ENCODE measurements at places on chromosomes 11 and 22.
A peak's percentile ranks its signal among the peaks of the same experiment; 100 is the strongest.

GRCh38 chr22:31269892-31270579 lies 22.3 kb downstream of the PIK3IP1 start:
- no peak for DNase-seq

GRCh38 chr11:38009932-38010331 lies 1411.9 kb upstream of the RAG2 start:
- DNase-seq: no peak

GRCh38 chr11:27244900-27245299 lies 118.1 kb downstream of the CCDC34 start:
- DNase-seq: no peak

- no peak for DNase-seq
Measured at GRCh38 chr11:59918480-59918879, 19.8 kb upstream of the OOSP1 start.

GRCh38 chr22:31550871-31551370 lies 54.6 kb downstream of the SFI1 start:
- DNase-seq: no peak

- DNase-seq: no peak
Measured at GRCh38 chr11:126111458-126112116, 48.9 kb upstream of the CDON start.

GRCh38 chr11:15805726-15806125 lies 550.6 kb downstream of the SOX6 start:
- DNase-seq: no peak

- no peak for DNase-seq
Measured at GRCh38 chr11:121886005-121886734, 229.8 kb downstream of the BLID start.

- no peak for DNase-seq
Measured at GRCh38 chr11:8988329-8989234, 15.2 kb downstream of the NRIP3 start.

DNA sequence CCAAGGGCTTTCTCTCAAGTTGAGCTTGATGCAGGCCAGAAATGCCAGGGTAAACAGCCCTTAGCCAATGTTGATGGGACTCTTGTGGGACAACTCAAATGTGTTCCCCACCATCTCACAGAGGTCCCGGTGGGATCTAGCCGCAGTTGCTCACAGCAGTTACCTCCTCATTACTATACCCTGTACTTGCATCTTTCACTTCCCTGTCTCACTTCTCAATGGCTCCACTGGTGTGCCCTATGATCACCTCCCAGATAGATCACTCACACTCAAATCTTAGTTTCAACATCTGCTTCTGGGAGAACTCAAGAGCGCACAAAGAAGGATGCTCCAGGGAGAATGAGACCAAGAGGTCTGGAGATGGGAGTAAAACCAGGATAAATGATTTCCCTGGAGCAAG lies 47.0 kb downstream of the RCN1 start:
- DNase-seq: no peak

DNA sequence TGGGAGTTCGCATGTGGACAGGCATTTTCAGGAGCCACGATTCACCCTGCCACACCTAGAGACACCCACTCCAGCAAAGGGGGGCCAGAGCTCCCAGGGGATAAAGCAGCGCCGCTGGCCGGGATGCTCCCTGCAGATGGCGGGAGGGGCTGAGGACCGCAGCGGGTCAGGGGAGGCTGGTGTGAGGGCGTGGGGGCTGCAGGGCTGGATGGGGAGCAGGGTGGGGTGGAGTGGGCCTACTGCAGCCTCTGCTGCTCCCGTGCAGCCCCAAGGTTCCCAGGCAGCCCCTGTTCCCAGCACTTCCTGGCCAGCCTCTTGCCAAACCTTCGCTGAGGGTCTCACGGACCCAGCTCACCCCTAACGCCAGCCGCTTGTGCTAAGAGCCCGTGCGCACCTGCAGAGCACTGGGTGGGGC lies 13.0 kb downstream of the MUC5B start:
- DNase-seq: no peak

DNA sequence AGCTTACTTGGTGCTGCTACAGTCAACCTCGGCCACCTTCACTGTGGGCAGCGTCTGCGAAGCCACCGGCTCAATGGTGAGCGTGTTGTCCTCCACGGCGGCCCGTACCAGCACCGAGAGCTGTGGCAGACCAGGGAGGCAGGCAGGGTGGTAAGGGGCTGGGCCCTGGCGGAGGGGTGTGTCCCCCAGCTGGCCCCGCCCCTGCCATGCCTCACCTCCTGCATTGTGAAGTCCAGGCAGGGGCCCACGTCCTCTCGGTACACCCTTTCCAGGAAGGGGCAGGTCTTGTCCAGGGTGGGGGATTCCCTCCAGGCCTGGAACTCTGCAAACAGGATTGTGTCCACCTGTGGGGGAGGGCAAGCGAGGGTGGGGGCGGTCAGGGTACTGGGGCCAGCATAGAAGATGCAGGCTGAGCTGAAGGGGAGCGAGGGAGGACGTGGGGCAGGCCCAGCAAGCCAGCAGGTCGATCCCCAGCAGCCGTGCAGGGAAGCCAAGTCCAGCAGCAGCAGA lies 12.8 kb downstream of the RAB3IL1 start:
- DNase-seq: peak; percentile 14

DNA sequence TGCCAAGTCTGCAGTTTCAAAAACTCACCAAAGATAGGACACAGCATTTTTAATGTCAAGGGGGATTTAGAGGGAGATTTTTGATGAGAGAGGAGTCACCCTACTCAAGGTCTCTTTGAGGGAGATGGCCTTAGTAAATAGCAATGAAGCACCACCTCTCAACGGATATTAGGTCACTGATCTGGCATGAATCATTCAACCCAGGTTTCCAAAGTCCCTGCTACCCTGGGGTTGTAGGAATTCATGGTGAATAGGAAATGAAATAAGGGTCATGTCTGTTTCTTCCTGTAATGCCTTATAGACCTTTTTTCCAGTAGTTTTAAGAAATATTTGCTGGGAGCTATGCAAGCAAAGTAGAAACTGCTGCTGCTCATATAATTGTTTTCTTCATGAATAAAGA lies 2154.9 kb downstream of the LRRC4C start:
- DNase-seq: no peak

GRCh38 chr11:2128511-2129307 lies 10.5 kb downstream of the IGF2 start:
- no peak for DNase-seq

- DNase-seq: no peak
Measured at GRCh38 chr11:584287-584686, 8.0 kb downstream of the PHRF1 start.

GRCh38 chr22:37186228-37186996 lies 1.6 kb downstream of the C1QTNF6 start:
- no peak for DNase-seq

DNA sequence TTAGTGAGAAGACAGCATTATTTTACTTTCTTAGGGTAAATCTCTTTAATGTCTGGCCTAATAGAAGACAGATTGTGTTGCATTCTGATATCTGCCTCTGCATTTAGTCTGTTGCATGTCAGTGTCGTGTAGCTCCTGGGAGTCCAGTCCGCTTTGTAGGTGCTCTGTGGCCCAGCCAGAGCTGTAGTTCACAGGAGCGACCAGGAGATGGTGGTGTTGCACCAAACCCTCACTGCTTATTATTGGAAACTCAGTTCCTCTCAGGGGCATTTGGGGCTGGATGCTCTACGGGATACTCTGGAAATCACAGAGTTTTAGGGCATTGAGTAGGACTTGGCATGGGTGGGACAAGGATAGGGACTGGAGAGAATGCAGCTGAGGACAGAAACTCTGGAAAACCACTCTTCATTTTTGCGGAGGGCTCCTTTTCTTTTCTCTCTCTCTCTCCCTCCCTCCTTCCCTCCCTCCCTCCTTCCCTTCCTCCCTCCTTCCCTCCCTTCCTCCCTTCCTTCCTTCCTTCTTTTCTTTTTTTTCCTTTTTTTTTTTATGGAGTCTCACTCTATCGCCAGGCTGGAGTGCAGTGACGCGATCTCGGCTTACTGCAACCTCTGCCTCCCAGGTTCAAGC lies 21.7 kb downstream of the MIAT start:
- peak; percentile 69 for DNase-seq

DNA sequence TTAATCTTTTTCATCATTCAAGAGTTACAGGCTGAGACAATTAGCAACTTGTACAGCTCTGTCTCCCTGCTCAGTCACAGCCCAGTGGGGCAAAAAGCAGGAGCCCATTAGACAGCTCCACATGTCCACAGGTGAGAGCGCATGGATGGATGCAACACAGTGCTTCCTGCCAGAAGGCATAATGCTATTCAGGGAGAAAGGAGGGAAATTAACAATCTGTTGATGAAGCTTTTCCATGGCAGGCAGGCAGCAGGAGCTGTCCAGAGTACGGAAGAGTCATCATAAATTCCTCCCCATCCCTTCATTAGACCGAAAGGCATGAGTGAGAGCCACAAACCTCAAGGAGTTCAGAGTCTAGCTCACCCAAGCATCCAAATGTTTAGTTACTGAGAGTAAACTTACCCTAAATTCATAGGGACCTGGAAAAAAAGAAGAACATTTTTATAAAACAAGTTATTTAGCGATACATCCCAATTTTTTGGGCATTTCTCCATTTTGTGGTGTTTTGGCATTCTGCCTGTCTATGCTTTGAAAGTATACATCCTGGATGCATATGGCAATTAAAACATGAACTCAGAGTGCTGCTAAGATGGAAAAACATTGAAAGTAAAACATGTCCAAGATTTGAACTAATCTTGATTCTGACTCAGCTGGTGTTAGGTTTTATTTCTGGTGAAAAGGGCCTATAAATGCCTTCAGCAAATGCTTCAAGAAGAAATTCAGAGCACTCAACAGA lies 428.1 kb downstream of the OPCML start:
- no peak for DNase-seq

DNA sequence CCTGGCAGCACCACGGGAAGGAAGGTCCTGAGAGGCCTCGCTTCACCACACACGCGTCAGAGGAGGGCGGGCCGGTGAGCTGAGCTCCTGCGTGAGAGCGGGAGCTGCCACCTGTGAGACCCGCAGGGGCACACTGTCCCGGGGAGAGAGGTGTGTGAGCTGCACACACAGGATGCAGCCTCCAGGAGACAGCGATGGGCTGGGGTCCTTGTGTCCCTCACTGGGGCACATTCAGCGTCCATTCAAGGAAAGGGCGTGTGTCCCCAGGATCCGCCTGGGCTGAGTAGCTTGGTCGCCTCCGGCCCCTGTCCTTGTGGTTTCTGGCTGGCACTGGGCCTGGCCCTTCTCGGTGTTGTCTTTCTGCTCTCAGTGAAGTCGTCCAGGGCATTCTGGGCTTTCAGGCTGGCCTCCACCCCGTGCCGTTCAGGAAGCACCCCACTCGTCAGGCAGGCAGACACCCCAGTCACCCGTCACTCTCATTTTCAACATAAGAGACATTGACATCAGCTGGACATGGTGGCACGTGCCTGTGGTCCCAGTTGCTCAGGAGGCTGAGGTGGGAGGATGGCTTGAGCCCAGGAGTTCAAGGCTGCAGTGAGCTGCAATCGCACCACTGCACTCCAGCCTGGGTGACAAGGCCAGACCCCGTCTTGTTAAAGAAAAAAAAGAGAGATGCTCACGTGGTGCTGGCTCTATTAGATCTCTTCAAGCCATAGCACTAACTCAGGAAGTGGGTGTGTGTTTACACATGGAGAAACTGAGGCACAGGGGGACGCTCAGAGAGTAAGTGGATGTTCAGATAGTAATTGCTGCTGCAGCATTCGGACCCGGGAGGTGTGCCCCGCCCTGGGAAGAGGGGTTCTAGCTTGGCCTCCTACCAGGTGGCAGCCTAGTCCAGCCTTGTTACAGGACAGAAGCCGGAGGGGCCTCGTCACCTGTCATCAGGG lies 1081.6 kb downstream of the BRD1 start:
- no peak for DNase-seq

- no peak for DNase-seq
Measured at GRCh38 chr11:35464308-35464707, 45.0 kb upstream of the SLC1A2 start.

DNA sequence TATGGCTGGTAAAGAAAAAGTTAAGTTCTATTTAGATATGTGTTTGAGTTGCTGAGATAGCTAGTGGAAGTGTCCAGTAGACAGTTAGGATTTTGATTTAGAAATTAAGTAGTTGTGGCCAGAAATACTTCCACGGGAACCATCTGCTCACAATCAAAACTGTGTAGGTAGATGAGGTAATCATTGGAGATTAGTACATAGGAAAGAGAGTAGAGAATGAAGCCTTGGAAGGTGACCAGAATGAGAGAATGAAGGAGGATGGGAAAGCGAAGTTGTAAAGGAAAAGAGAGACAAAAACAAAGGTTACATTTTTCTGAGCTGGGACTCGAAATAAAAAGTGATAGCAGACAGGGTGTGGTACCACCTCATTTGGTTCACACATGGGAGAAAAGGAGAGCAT lies 296.9 kb upstream of the SORL1-AS1 start:
- no peak for DNase-seq

GRCh38 chr11:86503131-86503530 lies 128.4 kb downstream of the CCDC81 start:
- DNase-seq: no peak

DNA sequence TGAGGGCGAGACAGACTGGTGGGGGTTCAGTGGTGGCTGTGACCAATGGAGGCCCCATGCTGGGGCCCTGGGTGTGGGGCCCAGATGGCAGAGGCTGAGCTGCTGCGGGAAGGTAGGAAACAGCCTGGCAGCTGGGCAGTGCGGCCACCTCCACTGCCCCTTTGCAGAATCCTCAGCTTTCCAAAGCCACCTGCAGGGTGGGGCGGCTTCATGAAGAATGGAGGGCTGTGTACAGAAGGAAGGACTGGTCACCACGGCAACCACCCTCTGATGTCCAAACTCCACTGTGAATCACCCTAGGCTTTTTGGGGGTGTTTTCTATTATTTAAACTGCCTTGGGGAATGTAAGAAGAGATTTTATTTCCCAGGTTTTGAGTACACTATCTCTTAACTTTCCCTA lies 166.3 kb upstream of the NAV2 start:
- no peak for DNase-seq

DNA sequence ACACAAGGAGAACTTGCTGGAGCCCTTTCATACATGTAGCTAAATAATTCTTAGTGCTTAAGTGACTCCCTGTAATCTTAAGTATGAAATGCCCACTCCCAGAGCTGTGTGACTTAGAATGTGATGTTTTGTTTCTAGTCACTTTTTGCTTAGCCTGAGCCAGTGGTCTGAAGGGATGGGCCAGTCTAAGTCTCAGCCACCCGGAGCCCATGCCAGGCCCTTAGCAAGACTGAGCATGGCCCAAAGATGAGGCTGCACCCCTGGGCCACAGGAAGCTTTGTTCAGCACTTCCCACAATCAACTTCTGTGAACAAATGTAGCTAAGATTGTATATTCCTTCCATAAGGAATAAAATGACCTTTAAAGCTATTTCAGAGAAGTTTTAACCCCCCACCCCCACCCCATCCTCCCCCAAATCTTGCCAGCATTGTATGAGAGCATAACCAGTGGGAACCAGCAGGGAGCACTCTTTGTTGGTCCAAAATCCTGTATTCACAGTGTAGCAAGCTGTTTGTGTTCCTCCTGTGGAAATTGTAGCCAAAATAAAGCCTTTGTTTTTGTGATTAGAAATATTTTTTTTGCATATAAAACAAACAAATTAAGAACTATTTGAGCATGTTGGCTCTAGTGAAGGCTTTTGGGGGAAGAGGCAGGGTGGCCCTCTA lies 73.8 kb upstream of the GAL start:
- DNase-seq: no peak

- DNase-seq: no peak
Measured at GRCh38 chr11:73152086-73152853, 10.2 kb upstream of the FCHSD2 start.

GRCh38 chr11:102664001-102664752 lies 39.0 kb upstream of the MMP20 start:
- no peak for DNase-seq

- no peak for DNase-seq
Measured at GRCh38 chr11:39221550-39222138, 2237.8 kb downstream of the LRRC4C start.

GRCh38 chr11:17607591-17608570 lies 60.8 kb downstream of the OTOG start:
- no peak for DNase-seq
